Cerebellar nuclear complex (tissue), 1 donor: ENCODE measurements at places on chromosomes 11 and 22.

DNA sequence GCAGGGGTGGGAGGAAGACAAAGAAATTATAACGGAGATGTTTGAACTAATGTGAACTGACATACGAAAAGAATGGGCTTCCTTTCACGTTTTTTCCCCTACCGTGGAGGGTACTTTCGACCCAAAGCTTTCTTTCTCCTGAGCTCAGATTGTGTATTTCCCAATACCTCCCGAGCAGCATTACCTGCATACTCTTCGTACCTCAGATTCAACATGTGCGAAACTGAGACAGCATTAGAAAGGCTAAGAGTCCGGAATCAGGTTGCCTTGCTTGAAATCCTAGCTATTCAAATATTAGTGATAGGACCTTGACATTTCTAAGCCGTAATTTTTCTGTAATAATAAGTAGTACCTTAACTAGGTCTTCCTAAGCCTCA is 778 bp upstream of the PAK1 start:
- no peak for DNase-seq

- no peak for DNase-seq
Observed at GRCh38 chr11:126697936-126698335, 302.6 kb downstream of the KIRREL3 start.

- DNase-seq: no peak
Observed at GRCh38 chr11:6599449-6599848, 4.0 kb downstream of the RRP8 start.

DNA sequence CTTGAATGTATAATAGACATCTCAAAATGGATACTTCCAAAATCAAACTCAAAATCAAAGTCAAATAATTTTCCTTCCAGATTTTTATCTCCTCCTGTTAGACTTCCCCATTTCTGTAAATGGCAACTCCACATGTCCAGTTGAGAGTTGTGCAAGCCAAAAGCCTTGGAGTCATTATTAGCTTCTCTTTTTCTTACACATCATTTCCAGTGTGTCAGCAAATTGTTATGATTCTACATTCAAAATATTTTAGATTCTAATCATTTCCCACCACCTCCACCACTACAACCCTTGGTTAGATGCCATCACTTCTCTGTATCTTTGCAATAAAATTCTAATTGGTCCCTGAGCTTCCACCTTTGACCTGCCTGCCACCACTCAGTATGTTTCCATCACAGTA is 155.7 kb downstream of the CNTN5 start:
- DNase-seq: no peak

DNA sequence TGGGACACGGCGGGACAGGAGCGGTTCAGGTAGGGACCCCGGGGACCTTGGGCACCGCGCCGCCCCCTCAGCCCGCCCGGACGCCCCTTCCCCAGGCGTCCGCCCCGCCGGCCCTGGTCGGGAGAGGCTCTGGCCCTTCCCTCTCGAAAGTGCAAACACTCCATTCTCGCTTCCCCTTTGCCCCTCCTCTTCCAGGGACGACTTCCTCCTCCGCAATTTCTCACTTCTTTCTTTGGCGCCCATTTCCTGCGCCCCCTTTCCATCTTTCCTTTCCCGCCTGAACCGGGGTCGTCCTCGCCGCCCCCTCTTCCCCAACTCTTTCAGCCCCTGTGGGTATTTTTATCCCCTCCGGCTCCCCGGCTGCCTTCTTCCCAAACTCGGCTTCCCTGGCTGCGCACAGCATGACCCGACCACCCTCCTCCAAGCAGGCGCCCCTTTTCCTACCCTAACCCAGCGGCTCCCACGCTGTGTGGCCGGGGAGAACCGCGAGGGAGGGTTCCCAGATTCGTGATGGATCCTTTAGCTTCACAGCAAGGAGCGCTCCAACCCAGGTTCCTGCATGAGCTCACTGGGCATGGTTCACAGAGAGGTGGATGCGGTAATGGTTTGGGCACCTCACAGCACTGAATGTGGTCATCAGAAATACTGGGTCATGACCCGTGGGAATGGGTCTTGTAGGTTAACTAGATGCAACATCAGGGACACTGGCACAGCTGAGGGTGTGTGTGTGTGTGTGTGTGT is 689 bp downstream of the RAB39A start:
- DNase-seq: no peak

- no peak for DNase-seq
Observed at GRCh38 chr11:128346804-128347203, 240.6 kb downstream of the ETS1 start.

DNA sequence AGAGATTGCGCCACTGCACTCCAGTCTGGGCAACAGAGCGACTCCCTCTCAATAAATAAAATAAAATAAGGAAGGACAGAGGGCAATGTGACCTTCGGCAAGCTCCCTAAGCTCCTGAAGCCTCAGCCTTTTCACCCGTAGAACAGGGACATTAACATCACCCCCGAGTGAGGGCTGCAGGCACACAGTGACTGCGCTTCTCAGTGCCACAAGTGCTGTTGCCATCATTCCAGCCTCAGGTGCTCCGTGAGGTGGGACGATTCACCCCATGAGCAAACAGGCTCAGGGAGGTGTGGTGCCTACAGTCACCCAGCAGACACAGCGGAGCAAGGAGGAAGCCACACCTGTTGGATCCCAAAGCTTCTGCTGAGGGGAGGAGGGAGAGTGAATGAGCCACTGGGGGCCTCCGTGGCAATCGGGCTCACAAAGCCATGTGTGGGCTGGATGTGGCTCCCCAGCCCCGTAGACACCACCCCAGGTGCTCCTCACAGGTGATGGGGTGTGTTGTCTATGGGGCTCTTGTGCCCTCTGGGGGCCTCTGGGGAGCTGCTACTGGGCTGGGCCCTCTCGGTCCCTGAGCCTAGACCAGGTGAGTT is 9.1 kb upstream of the TCF20 start:
- no peak for DNase-seq

- DNase-seq: no peak
Observed at GRCh38 chr22:48750282-48750681, 1077.4 kb downstream of the BRD1 start.

- DNase-seq: no peak
Observed at GRCh38 chr11:114130115-114130576, 70.6 kb downstream of the ZBTB16 start.

- no peak for DNase-seq
Observed at GRCh38 chr11:128687321-128687720, 6.6 kb upstream of the FLI1 start.

GRCh38 chr22:45974498-45974897 is 2.5 kb downstream of the WNT7B start:
- DNase-seq: no peak

- DNase-seq: no peak
Observed at GRCh38 chr11:71459767-71460320, 6.8 kb downstream of the NADSYN1 start.

GRCh38 chr11:70176940-70177689 is 26.0 kb upstream of the FADD start:
- no peak for DNase-seq

DNA sequence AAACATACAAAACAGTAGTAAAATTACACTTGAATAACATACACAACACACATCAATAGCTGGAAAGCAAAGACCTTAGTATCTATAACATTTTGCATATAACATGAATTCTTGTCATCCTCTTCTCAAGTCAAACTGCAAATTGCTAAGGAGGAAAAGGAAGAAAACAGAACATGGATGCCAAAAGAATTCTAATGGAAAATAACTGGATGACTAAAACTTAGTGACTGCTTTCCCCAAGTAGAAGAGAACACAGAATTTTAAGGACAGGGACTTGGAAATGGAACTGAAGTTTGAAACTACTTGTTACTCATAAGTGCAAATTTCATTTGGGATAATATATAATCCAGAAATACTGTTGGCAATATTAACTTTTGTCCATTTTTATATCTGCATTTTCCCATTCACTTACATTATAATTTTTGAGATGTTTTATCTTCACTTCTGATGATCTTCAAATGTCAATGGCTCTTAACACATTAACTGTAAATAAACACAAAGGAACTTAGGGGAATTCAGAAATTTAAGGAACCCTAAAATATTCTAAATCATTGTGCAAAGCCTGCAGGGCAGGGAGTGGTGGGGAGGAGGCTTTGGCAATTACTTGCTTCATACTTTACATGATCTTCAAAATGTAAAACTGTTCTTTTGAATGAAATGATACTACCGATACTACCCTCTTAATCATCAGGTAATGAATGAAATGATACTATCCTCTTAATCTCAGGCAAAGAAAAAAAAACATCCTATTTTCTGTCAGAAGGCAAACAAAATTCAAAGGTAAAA is 9.9 kb downstream of the MTMR2 start:
- no peak for DNase-seq

DNA sequence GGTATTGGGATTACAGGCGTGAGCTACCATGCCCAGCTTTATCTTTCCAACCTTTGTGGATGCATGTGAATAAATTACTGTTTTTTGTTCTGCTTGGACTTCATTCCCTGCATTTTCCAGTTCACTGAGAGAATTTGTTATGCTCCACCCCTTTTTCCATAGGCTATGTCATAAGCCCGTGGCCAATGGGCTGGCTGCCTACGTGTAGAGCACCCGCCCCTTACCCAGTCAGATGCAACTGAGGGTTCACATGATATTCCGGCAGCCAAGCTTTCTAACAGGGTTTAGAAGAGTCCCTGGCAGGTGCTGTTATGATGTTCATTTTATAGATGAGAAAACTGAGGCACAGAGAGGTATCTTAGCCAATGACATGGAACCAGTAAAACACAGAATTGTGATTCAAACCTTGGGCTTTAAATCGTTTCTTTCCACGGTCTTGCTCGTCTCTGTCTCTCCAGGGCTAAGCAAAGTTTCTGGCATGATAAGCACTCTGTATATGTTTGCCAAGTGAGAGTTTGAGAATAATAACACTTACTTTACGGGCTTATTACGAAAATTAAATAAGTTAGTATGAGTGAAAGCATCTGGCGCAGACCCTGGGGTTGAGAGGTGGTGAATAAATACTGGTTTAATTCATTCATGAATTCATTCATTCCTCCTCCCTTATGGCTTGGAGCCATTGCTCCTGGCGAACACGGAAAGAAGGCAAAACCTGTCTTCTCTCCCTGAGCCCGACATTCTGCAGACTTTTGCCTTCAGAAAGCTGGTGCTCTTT is 42.4 kb upstream of the RASD2 start:
- DNase-seq: no peak

GRCh38 chr22:45531441-45532234 is 29.0 kb downstream of the FBLN1 start:
- DNase-seq: no peak

DNA sequence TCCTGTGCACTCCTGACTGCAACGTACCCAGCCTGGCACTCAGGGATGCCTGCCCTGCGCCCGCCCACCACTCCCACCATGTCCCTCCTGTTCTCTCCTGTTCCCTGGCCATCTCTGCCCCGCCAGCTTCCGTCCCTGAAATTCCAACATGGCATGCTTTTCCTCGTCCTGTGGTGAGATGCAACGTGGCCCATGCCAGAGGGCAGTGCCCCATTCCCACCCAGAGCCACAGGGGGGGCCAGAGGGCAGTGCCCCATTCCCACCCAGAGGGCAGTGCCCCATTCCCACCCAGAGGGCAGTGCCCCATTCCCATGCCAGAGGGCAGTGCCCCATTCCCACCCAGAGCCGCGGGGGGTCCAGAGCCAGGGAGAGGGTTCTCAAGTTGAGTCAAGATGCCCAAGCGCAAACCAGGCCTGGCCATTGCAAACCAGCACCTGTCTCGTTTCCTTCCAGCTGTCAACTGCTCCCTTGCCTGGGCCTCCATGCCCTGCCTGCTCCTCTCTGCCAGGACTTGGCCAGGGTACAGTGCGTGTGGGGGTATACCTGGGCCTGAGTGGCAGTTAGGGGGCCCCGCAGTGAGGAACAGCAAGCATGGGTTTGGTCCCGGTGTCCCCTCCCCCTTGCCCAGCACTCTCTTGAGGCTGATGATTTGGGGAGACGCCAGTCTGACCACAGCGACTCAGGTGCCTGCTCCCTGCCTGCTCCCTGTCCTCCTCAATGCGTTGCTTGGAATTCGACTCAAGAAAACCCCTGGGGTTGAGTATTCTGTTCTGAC is 14.6 kb downstream of the B3GAT1 start:
- no peak for DNase-seq

DNA sequence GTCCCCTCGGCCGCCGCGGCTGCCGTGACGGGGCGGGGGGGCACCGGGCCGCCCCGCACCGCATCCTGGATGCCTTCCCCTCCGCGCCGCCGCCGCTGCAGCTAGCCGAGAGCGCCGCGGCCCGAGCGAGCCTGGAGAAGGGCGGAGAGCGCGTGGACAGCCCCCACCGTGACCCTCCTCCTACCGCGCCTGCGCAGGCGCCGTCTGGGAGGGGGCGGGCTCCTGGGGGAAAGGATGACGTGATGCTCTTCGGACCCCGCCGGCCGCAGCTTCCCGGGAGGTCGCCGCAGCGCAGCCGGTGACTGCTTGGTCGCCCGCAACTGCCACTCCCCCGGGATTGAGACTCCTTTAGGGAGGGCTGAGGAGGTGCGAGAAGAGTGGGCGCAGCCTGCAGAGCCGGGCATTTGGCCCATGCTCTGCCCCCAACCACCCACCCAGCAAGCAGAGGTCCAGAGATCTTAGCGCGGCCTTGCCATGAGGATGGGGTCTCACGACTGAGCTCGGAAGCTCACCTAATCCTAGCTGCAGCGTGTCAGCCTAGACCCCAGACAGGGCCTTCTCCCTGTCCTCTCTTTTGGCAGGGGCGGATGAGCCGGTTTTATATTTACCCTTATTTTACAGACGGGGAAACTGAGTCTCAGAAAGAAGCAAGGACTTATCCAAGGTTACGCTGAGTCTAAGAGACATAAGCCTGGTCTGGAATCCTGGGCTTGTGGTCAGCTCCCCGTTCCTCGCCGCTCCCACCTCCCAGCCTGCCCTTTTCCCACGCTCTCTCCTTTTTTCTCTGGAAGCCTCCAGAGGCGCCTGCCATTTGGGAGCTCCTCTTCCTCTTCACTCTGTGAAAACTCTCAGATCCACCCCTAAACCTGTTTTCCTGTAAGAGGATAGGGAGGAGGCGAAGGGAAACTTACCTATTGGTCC is at the start of gene DENND5A:
Gene DENND5A, minus strand, starts transcription at position 140 of the 921 bp plus-strand sequence. CDS start 281 bp downstream, outside the sequence.
- no peak for DNase-seq

DNA sequence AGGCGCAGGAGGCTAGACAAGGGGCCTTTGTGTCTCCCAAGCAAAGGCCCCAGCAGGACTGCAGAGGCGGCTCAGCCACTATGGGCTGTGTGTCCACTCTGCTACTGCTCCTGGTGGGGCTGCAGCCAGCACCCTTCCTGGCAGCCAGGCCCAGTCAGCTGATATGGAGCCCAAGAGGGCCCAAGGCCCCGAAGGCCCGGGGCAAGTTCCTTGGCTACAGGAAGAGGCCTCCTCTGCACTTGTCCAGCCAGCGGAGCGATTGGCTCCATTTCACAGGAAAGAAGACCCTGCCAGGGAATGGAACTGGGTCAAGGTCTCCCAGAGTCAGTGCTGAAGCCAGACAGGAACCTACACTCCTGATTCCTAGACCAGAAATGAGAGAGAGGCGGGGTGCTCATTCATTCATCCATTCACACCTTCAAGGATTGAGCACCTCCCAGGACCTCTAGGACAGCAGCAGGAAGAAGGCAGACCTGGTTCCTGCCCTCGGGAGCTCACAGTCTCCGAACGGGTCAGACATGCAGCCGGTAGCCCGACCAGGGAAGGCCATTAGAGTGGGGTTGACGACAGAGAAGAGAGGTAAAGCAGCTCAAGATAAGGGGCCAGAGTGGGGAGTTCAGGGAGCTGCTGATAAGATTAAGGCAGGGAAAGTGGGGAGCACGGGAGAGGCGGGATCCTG is 811 bp upstream of the P2RY2 start:
- DNase-seq: no peak

GRCh38 chr22:40791241-40791640 is 27.9 kb downstream of the SLC25A17 start:
- DNase-seq: no peak
